ENCODE measurements at places on chromosomes 16 and 17. TPM values are rescaled to one million over a fixed set of nuclear protein-coding genes. Genes with fewer than 3 reads are reported as not detected.
A peak's percentile ranks its signal among the peaks of the same experiment; 100 is the strongest.

DNA sequence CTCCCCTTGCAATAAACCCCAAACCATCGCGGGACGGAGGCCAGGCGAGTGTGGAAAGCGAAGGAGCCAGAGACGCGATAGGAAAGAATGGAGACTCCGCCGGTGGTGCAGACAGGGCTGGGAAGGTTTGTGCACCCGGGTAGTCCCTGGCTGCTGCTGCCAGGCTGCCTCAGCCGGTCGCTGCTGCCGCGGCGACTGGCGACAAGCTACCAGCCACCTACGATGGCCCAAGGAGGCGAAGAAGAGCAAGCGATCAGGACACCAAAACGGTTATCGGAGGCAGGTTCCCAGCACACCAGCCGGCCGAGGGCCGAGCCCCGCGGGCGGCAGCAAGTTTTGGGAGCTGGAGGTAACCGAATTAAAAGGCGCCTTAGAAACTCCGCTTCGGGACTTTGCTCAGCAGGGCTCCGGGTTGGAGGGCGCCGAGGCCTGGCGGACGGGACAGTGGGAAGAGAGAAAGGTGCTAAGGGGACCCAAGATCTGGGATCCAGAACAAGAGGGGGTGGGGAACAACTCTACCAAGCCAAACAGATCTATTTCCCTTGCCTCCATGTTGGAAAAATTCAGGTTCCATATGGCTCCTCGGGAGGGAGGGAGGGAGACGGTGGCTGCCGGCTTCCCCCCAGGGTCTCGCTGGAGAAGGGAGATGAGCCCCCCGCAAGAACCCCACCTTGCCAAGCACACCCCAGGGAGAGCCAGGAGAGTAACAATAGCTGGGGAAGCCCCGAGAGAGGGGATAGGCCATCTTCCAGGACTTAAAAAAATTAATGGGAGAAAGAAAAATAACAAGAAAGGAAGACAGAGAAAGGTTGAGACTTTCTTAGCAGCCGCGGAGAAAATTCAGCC lies 9.7 kb upstream of the HOXB2 start:
- ATAC-seq, result no peak

- ATAC-seq, result no peak
These were observed 23.8 kb downstream of the ADCY7 start for GRCh38 chr16:50289950-50290764.

DNA sequence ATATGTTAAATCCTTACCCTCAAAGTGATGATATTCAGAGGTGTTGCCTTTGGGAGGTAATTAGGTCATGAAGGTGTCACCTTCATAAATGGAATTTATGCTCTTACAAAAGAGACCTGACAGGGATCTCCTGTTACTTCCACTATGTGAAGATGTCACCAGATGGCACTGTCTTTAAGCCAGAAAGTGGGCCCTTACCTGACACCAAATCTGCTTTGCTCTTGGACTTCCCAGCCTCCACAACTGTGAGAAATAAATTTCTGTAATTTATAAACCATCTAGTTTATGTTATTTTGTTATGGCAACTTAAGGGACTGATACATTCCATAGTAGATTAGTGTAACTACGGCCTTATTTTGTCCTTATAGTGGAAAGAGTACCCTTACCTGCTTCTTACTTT lies 358.3 kb upstream of the SALL1 start:
- ATAC-seq, result no peak

DNA sequence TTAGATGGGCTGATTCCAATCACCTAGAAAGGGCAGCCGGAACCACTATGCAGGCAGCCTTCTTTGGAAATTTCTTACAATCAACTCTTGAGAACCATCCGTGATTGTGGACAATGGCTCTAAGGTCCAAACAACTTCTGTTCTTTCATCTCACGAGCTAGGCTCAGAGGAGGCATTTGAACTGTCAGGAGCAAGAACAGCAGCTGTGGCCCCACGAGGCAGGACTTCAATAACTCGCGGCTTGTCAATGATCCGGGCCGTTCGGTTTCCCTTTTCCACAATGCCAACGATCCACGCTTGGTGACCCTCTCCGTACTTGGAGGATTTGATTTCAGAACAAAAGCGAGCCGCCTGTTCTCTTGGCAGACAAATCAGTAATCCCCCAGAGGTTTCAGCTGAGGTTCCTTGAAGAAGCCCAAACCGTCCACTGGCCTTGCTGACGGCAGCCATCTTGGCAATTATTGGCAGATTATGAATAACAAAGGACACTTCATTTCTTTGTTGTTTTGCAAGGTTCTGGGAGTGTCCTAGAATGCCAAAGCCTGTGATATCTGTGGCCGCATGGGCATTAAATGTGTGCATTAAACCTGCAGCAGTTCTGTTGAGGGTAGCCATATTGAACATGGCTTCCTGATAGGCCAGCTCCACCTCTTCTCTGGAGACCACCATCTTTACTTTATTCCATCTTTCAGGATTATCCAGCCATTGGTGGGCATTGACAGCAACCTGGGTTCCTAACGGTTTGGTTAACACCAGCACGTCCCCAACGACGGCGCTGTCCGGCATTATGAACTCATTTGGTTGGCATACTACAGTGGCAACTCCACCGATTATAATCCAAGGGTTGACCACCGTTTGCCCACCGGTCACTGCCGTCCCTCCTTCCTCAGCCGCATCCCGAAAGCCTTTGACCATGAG lies 1.2 kb downstream of the SEPHS2 start:
- ATAC-seq, result no peak

DNA sequence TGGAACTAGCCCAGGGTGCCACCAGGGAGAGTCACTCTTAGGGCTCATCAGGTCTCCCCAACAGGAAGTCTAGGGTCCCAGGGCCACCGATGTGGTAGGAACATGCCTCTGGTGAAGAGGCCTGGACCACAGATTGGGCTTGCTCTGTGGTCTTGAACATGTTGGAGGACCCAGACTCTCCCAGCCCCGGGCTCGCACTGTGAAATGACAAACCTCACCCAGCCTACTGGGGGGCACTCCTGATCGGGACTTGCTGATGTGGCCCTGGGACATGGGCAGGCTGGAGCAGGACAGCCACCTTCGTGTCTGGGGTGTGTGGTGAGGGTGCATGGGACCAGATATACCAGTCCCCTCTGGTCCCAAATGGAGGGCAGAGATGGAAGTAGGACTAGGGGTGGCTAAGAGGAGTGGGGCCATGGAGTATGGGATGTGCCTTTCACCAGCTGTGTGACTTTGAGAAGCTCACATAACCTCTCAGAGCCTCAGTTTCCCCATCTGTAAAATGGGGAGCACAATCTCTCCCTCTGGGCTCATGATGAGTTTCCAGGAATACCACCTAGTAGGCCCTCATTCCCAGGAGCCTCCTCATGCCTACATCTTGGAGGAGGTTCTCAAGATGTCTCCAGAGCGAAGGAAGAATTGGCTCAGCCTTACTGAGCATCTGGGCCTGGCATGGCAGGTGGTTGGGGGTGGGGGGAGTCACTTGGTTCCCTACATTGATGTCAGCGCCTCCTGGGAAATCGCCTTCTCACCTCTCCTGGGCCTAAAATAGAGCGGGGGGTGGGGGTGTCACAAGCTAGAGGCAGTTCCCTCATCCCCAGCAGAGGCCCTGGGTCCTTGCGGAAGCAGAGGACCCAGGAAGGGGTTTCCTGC lies 1.5 kb upstream of the ADAM11 start:
- no peak for ATAC-seq

GRCh38 chr17:38875477-38876075 lies 5.7 kb downstream of the LASP1 start:
- no peak for ATAC-seq

- ATAC-seq, result peak; percentile 65
These were observed 20.1 kb upstream of the ZNF423 start for GRCh38 chr16:49875806-49876715.

GRCh38 chr17:65634533-65634932 lies 73.1 kb upstream of the AXIN2 start:
- ATAC-seq, result peak; percentile 38

DNA sequence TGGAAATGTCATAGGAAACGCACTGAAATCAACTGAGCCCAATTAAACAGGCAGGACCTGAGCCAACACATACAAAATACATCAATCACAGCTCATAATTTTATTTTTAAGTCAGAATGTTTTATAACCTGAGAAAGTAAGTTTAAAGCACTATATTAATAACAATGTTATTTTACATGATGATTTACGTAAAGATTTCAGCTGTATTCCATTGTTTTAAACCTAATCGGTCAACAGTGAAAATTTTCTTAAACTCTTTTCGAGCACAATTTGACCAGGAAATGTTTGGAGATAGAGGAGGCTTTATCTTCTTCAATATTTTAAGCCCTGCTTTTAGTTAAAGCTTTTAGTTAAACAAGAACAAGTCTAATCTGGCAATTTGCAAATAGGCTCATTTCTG lies 201.8 kb upstream of the TOX3 start:
- ATAC-seq, result no peak

- no peak for ATAC-seq
These were observed 3.7 kb upstream of the MSRB1 start for GRCh38 chr16:1946495-1947368.

- ATAC-seq, result no peak
These were observed 1417.9 kb upstream of the GOT2 start for GRCh38 chr16:60151987-60152386.

DNA sequence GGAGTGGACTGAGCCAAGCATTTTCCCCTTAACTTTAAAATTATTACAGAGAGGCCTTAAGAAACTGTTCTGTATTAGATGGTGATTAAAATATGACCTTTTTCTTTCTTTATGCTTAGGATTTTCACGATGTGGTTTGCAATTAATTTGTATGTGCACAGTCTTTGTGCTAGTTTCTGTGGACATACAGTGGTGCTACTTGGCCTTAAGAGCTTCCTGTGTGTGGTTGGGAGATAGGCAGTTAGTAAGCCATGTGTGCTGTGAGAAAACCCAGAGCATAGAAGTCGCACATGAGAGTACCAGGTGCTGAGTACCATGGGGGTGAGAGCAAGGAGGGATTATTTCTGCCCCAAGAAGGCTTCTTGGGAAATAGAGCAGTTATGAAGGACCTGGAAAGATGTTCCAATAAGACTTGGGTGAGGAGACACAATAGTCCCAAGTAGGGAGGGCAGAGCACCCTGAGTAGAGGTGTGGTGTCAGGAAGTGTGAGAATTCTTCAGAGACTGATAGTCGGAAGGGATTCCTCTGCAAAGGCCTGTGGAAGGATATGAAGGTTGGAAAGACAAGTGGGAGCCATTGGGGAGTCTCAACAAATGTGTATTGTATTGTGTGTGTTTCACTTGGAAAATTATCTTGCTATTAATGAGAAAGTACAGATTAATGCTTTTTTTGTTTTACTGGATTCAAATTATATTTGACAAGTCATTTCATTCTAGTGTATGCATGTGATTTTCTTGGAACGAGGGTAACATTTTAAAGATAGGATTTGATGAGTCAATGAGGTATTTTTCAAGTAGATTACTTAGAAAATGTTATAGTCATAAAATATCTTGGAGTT lies 239.9 kb downstream of the PRKCA start:
- no peak for ATAC-seq

NETO2 gene
- 25.1 TPM for total RNA-seq

PKMYT1 gene
- total RNA-seq, result 3.8 TPM

SEZ6L2 gene
- 20.4 TPM for total RNA-seq

GPR139 gene
- not detected for total RNA-seq

KCNH4 gene
- 0.18 TPM for total RNA-seq

MMP2 gene
- 15.4 TPM for total RNA-seq
